Pulmonary artery endothelial cell (primary cell): ENCODE measurements at places on chromosomes 5 and 9.

- no peak for DNase-seq
Observed at GRCh38 chr5:162128117-162128516, 60.5 kb downstream of the GABRG2 start.

GRCh38 chr5:95730730-95731570, at the start of gene RHOBTB3:
TSS of gene RHOBTB3 (plus strand) at chr5:95731336. CDS start at chr5:95731683, 347 bp downstream.
- peak; percentile 68 for DNase-seq

DNA sequence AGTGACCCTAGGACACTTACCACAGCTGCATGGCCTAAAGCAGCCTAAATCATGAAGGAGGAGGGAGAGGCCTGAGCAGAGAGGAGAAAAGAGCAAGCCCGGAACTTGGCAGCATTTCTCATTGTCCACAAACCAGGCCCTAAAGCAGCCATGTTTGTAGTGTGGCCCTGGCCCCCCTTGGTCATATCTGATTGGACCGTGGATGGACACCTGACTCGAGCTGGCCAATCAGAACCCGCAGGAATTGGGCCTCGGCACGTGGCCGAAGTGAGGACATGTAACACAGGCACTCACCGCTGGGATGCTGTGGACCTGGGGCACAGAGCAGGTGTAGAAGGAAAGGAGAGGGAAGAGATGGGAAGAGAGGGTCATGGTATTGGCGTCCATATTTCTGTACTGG, 56.9 kb downstream of the ASS1 start:
- DNase-seq: no peak

GRCh38 chr5:10275991-10276390, 25.9 kb downstream of the CCT5 start:
- no peak for DNase-seq

DNA sequence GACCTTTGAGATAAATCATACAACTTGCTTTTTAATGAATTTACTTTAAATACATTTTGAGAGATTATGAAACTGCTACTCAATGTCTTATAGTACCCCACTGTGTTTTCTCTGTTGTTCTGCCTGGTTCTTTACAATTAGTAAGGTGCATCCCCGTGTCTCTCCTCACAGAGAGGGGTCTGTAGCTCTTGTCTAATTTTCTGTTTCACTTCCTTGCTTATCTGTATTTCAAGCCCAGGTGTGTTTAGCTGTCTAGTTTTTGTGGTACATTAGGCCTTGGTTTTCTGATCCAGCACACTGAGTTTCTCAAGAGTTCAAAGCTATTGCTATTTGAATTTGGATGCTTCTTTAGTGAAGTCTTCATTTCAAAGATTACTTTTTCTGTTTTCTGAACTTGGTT, 105.1 kb downstream of the MAST4 start:
- DNase-seq: no peak

- DNase-seq: no peak
Observed at GRCh38 chr5:10474521-10475075, 32.9 kb downstream of the ROPN1L start.

DNA sequence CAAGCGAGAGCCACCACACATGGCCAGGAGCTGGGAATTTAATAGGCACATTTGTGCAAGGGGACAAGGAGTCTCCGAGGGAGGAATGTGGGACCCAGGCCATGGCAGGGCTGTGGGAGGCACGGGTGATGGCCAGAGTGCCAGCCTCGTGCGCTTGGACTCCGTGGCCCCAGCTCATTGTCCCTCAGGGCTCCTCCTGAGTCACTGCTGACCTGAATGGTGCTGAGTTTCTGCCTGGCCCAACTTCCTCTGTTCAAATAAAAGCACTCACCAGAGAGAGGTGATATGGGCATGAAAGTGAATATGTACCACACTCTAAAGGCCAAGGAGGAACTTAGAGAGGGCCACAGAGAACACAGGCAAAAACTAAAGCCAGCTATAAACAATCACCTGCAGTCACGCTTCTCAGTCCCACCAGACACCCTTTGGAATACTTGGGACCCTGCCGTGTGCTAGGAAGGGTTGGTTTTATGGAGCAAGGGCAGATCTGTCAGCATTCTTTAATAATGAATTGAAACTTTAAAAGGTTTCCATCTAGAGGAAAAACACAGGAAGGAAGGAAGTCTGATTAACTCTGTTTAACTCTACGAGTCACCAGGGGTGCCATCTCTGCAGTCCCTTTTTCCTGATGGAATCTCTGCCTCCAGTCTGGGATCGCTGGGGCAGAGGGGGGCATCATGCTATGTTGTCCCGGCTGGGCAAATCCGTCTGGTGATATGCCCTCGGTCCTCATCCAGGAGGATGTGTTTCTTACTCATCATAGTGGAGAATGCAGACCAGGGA, 25.1 kb upstream of the UBE2QL1 start:
- DNase-seq: no peak

DNA sequence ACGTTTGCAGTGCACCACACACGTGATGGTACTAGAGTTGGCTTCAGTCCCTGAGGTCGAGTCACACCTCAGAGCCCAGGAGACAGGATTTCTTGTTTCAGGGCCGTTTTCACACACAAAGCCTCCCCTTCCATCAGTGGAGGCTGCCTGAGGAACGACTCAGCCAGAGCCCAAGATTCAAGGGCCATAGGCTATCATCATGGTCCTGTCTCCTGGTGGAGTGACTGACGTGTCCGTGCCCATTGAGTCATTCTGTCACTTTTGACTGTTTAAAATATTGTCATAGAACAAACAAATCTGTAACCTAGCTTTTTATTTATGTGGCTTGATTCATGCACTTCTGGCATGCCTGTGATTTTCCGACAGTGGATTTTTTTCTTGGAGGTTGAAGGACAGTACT, 28.3 kb downstream of the CAMK2A start:
- DNase-seq: no peak

DNA sequence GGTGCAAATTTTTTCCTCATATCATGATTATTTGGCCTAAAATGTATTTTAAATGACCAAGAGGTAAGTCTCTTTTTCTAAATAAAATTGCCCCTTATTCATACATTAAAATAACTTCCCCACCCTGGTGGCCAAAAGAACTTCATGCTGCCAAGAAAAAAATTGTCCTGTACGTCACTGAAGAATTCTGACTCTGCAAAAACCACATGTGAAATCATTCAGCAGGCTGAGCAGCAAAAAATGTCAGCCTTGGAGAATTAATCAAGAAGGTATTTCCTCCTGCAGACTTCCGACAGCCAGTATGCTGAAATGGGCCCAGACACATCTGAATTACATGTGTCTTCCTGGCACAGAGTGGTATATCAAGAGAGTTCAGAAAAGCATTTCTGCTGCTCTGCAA, 94.6 kb upstream of the HMHB1 start:
- no peak for DNase-seq
